ENCODE measurements at places on chromosomes 4 and X. TPM values are rescaled to one million over a fixed set of nuclear protein-coding genes. Genes with fewer than 3 reads are reported as not detected.

DNA sequence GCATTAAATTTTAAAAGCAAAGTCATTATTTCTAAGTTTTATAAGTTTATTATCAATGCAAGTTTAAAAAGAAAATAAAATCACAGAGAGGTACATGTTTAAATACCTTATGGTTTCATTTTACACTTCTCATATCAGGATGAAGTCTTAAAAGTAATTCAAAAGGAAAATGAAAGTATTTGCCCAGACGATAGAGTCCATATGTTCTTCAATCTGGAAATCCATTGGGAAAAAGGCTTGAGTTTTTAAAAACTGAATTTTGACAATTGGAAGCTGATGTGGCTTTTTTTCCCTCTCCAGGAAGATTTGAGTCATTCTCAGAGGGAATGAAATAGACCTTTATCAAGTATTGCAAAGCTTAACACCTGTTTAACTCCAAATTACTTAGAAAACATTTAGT, 37.1 kb downstream of the MAB21L2 start:
- DNase-seq = no peak

Gene CTAG2
- 0.05 TPM for polyA plus RNA-seq

Gene HS6ST2
- 1.8 TPM for polyA plus RNA-seq

DNA sequence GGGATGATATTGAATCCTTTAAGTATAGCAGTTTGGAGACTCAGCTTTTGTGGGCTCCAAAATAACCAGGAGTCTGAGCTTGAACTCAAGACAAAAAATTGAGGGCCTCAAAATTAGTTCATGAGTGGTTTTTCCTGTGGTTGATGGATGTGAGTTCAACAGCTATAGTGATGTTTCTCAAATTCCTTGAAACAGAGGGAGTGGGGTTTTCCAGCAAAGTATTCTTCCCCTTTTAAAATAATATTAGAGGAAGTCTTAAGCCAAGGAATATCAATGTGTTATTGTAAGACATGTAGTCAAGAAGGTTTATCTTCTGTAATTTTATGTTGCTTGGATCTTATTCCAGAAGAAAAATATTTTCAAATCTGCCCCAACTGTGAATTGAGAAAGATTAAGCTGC, 10.6 kb downstream of the OTC start:
- no peak for DNase-seq

Gene GLUD2
- 0.23 TPM for polyA plus RNA-seq

GRCh38 chr4:153210727-153211126, 6.5 kb downstream of the TRIM2 start:
- DNase-seq = no peak

Data from thymus (tissue), 14 donors.